Prostate gland (tissue), 2 donors: ENCODE measurements at places on chromosomes 5 and 9. TPM values are rescaled to one million over a fixed set of nuclear protein-coding genes. Genes with fewer than 3 reads are reported as not detected.

GRCh38 chr5:171137768-171138525 is 171.1 kb upstream of the TLX3 start:
- no peak for DNase-seq

DNA sequence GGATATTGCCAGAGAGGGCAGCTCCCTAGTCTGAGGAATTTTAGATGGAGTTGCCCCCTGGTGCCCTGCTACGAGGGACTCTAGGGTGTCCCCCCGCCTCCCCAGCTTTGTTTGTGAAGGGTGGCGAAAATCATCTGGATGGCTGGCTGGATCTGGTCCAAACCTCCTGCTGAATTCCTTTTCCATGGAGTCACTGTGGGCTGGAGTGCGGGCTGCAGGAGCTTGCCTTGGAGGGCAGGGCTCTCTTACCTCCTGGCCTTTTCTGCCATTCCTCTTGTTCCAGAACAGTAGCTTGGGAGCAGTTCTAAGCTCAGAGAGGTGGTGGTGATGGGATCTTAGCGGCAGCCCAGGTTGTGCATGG is 2.1 kb downstream of the SYNPO start:
- peak; percentile 55 for DNase-seq

Gene SPTLC1
- total RNA-seq: 69.5 TPM

- DNase-seq: peak; percentile 72
Observed at GRCh38 chr9:107172160-107172978, 110.7 kb upstream of the RAD23B start.

Gene RASGRF2
- total RNA-seq: 7.6 TPM

- DNase-seq: no peak
Observed at GRCh38 chr5:93107141-93107540, 473.9 kb downstream of the NR2F1-AS1 start.

DNA sequence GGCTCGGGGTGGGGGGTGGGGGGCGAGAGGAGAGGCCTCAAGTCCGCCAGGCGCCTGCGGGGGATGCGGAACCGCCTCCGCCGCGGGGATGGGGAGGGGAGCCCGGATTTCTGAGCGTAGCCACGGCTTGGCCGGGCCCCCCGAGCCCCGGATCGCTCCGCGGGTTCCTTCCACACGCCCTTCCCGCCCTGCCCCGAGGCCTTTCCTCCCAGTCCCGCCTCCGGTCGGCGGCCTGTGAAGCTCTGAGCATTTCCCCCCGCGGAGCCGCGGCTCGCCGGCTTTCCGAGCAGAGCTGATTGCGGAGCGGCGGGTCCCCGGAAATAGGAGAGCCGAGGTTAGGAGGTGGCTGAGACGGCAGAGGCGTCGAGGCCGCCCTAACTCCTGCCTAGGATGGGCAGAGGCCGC is 6.1 kb downstream of the IRX4 start:
- no peak for DNase-seq

Gene SPATA31D4
- total RNA-seq: 0.51 TPM

- no peak for DNase-seq
Observed at GRCh38 chr5:140674211-140674610, 835 bp upstream of the DND1 start.

GRCh38 chr9:112541685-112542084 is 55.1 kb downstream of the KIAA1958 start:
- peak; percentile 12 for DNase-seq

Gene HNRNPA0
- total RNA-seq: 17.4 TPM

GRCh38 chr5:175765858-175766257 is 105.5 kb upstream of the CPLX2 start:
- DNase-seq: no peak

Gene EIF4E1B
- total RNA-seq: not detected

- no peak for DNase-seq
Observed at GRCh38 chr9:131997779-131998178, 81.9 kb downstream of the MED27 start.

Gene SUSD3
- 2.2 TPM for total RNA-seq

- no peak for DNase-seq
Observed at GRCh38 chr9:111282845-111283244, 47.2 kb downstream of the OR2K2 start.

DNA sequence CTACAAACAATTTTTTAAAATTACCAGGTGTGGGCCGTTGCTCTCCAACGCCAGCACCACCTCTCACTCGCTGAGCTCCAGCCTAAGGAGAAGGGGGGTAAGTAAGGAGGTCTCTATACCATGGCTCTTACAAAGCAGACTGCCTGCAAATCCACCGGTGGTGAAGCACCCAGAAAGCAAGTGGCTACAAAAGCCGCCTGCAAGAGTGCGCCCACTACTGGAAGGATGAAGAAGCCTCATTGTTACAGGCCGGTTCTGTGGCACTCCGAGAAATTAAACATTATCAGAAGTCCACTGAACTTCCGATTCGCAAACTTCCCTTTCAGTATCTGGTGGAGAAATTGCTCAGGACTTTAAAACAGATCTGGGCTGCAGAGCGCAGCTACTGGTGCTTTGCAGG is 46.0 kb downstream of the CDO1 start:
- DNase-seq: no peak

DNA sequence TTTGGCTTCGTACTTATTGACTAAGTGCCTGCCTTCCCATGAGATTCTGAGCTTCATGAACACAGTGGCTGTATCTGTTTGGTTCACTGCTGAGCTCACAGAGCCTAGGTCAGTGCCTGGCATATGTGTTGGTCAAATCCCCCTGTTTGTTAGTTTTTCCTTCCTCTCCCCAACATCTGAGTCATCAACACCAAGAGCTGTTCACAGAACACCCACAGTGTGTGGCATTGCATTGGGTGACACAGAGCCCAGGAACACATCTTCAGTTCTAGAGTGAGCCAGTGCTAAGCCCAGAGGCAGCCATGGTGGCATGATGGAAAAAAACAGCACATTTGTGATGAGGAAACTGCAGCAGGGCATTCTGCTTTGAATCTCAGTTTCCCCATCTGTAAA is 294.6 kb downstream of the SEC61B start:
- DNase-seq: no peak

DNA sequence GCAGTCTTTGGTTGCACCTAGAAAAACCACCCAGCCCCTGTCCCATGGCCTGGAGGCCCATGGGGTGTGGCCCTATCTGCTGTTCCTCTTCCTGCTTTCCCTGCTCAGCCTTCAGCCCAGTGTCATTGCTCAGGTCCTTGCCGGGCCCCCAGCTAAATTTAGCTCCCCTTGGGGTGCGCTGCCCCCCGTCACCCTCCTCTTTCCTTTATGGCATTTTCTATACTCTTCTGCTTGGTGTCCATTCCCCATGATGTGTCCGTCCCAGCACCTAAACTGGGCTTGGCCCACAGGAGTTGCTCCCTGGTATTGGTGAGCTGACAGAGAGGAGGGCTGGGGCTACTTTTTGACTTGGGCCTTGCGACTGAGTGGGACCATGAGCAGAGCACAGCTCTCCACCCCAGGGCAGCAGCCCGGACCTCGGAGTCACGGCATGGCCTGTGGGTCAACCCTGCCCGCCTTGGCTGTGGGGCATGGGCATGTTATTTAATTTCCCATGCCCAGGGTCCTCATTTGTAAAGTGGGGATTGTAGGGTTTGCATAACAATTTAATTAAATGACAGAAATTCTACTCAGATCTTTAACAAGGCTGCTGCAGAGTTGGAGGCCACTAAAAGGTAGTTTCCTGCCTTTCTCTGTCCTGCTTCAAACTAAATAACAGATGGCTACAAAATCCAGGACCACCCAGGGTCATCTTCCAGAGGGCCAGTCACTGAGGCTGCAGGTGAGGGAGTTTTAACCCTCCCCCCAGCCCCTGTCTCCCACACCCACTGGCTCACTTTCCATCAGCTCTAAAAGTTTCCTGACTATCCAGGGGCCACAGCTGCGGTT is 98.2 kb downstream of the DAP start:
- no peak for DNase-seq

DNA sequence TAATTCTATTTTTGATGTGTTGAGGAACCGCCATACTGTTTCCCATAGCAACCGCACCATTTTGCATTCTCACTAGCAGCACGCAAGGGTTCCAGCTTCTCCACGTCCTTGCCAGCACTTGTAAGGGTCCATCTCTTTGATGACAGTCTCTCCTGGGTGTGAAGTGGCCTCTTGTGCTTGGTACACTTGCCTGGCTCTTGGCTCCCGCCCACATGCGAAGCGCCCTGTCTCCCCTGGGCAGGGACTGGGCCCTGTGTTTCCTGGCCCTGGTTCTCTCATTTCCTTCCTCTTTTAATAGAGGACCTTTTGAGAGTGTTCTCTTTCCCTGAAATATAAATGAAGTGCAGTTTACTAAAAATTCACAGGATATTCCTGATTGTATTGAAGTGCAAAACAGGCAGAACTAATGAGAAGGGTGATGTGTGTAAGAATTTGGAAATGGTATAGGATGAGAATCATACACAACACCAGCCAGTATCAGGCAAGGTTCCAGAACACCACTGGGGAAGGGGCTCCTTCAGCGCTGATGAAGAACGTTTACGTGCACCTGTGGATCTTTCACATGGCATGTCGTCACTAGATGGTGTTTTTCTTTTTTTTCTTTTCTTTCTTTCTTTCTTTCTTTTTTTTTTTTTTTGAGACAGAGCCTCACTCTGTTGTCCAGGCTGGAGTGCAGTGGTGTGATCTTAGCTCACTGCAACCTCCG is 73.0 kb downstream of the EHMT1 start:
- DNase-seq: no peak

Gene GARNL3
- total RNA-seq: 34.2 TPM

Gene SLC34A3
- total RNA-seq: 0.57 TPM

GRCh38 chr9:95726756-95727155 is 148.7 kb upstream of the ERCC6L2 start:
- no peak for DNase-seq

DNA sequence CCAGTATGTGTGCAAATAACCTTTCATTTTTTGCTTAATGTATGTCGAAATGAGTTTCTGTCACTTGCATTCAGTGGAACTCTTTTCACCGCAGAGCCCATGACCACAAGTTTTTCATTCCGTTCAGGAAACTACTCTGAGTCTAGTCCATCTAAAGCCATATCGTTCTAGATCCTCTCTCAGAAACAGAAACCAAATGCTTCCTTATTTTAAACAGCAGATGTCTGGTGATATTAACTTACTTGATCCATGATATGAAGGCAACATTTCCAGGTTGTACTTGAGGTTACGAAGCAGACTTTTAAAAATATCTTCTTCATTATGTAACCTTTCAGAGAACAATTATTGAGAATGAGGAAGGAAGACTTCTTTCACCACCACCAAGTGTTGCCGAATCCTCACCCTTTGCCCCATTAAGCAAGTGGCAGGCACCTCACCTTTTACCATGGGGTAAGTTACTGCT is 72.4 kb upstream of the GNAQ start:
- DNase-seq: no peak

DNA sequence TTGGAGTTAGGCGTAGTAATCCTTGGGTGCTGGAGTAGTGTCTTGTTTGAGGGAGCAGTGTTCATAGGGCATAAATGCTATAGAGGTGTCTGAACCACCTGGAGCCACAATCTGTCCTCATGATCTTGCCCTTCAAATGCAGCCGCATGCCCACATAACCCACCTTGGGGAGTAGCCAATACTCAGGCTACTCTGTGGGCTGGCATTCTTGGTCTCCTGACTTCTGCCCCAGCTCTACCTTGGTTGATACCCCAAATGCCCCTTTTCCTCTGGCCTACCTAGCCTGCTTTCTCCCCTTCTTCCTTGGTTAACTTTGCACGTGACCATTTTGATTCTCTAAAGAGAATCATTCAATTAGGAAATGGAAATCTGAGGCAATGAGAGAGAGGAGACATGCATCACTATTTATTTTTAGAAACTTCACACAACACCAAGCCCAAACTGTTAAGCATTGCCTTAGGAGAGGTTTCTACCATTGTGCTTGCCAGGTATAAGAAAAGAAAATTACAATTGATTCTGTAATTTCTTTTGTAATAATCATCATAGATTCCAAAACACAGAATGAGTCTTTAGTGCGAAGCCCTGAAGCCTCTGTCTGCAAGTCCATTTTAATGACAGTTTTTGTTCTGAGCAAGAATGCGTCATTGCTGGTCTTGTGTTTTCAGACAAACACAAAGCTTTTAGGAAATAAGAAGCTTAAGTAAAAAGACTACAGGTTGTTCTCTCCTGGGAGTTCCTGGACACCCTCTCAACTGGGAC is 135.2 kb downstream of the C9orf152 start:
- DNase-seq: no peak

Gene BTNL8
- 8.3 TPM for total RNA-seq

GRCh38 chr9:136429683-136430491 is 9.8 kb downstream of the INPP5E start:
- no peak for DNase-seq

- no peak for DNase-seq
Observed at GRCh38 chr5:178368274-178368673, 135.7 kb upstream of the PHYKPL start.

- no peak for DNase-seq
Observed at GRCh38 chr9:123339666-123340510, 16.1 kb upstream of the CRB2 start.

DNA sequence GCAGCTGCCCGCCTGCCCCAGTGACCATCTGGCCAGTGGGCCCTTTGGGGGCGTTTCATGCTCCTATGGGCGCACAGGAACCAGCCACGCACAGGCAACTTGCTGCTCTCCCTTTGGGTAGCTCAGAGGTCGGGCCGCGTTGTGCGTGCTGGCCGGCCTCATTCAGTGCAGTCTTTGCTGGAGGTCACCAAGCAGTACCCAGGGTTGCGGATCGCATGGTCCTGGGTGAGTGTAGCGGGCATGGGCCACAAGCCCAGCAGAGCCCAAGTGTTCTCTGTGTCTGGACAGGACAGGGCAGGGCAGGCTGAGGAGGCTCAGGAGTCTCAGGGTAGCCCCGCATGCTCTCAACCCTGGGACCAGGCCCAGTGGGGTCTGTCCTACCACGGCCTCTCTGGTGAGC is 9.9 kb upstream of the MRNIP start:
- no peak for DNase-seq
